ENCODE measurements at places on chromosomes 5 and 9.

DNA sequence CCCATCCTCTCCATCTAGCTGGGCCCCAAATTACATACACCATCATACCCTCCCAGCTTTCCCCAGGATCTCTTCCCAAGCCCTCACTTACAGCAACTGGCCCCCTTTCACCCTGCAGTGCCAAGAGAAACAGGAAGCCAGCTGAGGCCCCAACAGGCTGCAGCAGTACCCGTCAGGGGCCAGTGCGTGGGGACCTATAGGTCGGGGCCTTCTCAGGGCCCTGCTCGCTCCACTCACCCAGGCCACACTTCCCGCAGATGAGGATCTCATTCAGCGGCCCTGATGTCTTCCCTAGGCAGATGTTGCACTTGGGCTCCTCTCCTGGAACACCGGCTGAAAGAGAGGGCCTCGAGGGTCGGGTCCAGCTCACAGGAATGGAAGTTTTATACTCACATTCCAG, 6.8 kb downstream of the PHF19 start:
- DNase-seq = no peak

GRCh38 chr5:67198917-67199316, 2.3 kb upstream of the CD180 start:
- no peak for DNase-seq

- no peak for DNase-seq
Measured at GRCh38 chr9:129245276-129245675, 67.2 kb upstream of the IER5L start.

GRCh38 chr9:133103183-133103986, 17.7 kb downstream of the RALGDS start:
- peak; percentile 68 for DNase-seq

DNA sequence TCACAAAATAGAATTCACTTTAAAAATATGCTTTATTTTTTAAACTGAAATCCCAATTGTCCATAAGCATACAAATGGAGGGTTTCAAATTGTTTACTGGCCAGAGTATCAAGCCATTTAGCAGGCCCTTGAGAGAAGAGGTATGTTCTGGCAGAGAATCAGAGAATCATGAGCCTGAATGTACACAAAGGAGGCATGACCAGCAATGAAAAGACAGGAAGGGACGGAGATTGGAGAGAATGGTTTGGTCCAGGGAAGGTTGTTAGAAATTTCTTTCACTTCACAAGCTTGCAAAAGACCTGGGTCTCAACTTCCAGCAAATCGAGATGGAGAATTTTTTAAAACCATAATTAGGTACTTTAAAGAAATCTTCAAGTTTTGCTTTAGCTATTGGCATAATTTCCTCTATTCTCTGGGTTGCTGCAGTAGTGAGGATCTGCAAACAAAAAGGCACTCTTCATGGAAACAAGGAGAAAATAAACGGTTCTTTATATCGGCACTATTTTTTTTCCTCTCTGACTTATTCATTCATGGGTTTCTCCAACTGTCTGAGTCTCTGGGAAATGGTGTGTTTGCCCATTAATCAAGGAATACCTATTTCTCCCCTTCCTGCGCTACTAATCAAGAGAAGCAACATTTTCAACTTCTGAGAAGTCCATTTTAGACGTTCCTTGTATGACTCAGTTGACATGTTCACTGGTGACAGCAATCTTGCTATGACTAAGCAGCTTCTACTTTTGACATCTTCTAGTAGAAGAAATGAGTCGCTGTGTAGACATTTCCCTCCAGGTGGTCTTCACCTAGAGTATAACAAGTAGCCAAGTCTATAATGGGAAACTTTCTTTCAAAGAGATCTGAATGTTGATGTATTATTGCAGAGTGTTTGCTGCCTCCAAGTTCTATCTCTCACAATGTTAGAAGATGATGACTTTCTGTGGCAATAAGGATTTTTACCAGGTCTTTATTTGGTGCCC, 23.1 kb upstream of the ERCC6L2 start:
- DNase-seq = no peak

- DNase-seq = no peak
Measured at GRCh38 chr5:155753943-155754581, 572.9 kb upstream of the SGCD start.

GRCh38 chr9:88180081-88180765, 41.9 kb upstream of the SPATA31C2 start:
- no peak for DNase-seq

DNA sequence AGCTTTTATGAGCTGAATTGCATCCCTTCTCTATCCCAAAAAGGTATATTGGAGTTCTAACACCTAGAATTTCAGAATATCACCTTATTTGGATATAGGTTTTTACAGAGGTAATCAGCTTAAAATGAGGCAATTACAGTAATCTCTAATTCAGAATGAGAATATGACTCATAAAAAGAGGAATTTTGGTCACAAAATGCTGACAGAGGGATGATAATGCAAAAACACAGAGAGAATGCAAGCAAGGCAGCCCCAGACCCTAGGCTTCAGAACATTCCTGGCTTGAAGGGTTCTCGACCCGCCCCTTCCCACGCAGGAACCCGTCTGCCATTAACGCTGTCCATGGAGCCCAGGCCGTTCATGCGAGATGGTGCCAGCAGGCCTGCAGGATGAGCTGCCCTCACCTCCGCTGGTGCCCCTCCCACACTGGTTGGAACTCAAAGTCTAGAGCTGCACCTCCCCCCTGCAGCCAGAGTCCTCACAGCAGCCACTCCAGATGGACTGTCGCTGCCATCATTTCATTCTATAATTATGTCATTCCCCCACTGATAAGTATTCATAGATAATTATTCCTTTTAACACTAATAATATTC, 1173.4 kb upstream of the ACO1 start:
- no peak for DNase-seq

DNA sequence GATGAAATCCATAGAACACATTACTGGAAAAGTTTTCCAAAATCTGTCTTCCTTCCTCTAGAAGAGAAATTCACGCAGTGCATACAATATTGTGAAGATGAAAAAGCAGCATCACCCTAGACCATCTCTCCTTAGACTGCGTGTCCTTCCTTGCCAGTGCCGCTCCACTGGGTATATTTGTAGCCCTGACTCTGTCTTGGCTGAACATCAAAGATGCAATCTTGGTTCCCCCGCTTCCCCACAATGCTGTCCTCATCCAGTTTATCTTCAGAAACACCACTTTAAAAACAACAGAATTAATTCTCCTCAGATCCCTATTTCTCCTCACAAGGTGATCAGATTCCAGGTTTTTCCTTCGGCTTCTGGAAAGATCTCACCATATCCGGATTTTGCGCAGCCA, 53.9 kb downstream of the ROR2 start:
- DNase-seq = no peak

- no peak for DNase-seq
Measured at GRCh38 chr9:89598926-89599325, 5.9 kb upstream of the GADD45G start.

- DNase-seq = no peak
Measured at GRCh38 chr9:4381744-4382143, 81.9 kb upstream of the GLIS3 start.

- no peak for DNase-seq
Measured at GRCh38 chr5:151233616-151234085, 9.8 kb upstream of the CCDC69 start.

GRCh38 chr9:131161585-131161984, 36.2 kb downstream of the NUP214 start:
- DNase-seq = no peak

- no peak for DNase-seq
Measured at GRCh38 chr9:35708146-35708545, 18.4 kb upstream of the TPM2 start.

GRCh38 chr5:176162198-176162597, 76.0 kb upstream of the SIMC1 start:
- DNase-seq = no peak

- no peak for DNase-seq
Measured at GRCh38 chr5:32057187-32058096, 116.7 kb downstream of the GOLPH3 start.

- DNase-seq = no peak
Measured at GRCh38 chr5:169831331-169831730, 149.0 kb downstream of the INSYN2B start.

- DNase-seq = no peak
Measured at GRCh38 chr9:91378695-91379127, 17.0 kb upstream of the AUH start.

DNA sequence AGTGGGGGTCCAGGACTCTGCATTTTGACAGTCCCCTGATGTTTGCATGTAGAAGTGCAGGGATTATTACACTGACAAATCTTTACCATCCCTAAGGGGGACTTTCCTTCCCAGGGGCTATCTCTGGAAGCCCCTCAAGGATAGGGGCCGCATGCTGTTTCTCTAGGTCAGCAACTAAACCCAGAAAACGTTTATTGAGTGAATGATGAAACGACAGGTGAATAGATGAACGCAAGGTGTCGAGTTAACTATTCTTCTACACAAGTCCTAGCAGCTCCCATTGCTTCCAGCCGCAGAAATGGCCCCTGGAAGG, 281 bp upstream of the HSD17B4 start:
- DNase-seq = no peak

GRCh38 chr9:92714787-92715487, 45.0 kb upstream of the IPPK start:
- DNase-seq = no peak

GRCh38 chr9:133538851-133539833, 4.6 kb downstream of the ADAMTSL2 start:
- no peak for DNase-seq

GRCh38 chr5:74956278-74956677, 90.1 kb upstream of the FAM169A start:
- no peak for DNase-seq

- DNase-seq = no peak
Measured at GRCh38 chr5:1793301-1793740, 6.3 kb downstream of the MRPL36 start.

GRCh38 chr5:123478546-123478945, 33.4 kb upstream of the CSNK1G3 start:
- no peak for DNase-seq

DNA sequence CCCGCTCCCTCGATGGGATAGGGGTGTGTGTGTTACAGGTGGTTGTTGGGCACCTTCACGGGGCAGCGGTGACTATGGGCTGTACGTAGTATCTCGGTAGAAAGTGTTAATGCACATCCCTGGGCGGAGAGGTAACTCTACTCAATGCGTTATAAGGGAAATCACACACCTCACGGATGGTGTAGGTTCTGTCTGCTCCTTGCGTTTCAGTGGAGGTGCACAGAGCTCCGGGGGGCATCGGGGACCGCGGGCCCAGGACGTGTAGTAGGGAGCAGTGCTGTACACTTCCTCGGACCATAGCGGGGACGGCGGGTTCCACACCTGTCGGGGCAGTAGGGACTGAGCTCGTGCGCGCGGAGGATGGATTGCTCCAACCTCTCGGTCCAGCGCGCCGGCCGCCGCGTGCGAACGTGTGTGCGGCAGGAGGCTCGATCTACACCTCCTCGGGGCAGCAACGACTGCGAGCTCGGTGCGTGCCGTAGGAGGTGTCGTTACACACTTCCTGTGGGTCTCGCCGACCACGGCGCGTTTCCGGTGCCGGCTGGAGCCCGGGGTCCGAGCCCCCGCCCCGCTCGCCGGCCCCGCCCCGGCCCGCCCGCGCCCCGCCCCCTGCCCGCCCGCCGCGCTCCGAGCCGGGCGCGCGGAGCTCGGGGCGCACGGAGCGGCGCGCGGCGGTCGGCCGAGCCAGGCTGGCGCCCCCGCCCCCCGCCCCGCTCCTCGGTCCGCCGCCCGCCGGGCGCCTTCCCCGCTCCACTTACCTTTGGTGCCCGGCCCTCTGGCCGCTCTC, at the start of gene KIAA1958:
KIAA1958 (plus strand) TSS at position 607 of the 787 bp plus-strand sequence. CDS start 87,254 bp downstream, outside the sequence.
- DNase-seq = peak; percentile 87

- peak; percentile 10 for DNase-seq
Measured at GRCh38 chr9:34984049-34984448, 5.5 kb upstream of the DNAJB5 start.

- no peak for DNase-seq
Measured at GRCh38 chr5:37807621-37808301, 32.1 kb downstream of the GDNF start.

- no peak for DNase-seq
Measured at GRCh38 chr5:135456238-135457099, 4.3 kb upstream of the TIFAB start.

GRCh38 chr5:157710431-157710830, 20.8 kb upstream of the THG1L start:
- no peak for DNase-seq

DNA sequence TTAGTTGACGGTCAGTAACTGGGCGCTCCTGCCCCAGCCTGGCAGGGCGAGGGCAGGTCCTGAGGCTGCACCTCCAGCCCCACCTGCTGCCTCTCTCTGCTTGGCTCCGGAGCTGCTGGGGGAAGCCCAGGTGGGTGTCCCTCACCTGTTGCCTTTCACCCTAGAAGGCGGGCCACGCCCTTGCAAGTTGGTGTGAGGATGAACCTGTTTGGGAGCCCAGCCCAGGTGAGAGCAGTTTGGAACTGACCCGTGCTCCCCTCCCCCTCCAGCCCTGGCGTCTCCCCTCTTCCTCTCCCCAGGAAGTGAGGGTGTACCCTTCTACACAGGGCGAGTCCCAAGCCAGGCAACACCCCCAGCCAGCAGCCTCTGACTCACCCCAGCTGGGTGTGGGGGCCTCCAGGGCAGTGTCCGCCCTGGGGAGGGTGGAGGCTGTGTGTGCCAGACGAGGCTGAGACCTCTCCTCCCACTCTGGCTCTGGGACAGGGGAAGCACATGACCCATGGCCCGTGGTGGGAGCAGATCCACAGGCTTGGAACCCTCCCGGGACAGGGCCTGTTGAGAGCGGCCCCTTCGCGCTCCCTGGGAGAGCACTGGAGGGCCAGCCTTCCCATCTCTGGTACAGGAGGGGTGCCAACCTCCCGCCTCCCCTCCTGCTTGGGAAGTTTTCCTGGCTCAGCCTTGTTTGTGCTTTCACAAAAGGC, 10.4 kb downstream of the LRRC8A start:
- peak; percentile 52 for DNase-seq

DNA sequence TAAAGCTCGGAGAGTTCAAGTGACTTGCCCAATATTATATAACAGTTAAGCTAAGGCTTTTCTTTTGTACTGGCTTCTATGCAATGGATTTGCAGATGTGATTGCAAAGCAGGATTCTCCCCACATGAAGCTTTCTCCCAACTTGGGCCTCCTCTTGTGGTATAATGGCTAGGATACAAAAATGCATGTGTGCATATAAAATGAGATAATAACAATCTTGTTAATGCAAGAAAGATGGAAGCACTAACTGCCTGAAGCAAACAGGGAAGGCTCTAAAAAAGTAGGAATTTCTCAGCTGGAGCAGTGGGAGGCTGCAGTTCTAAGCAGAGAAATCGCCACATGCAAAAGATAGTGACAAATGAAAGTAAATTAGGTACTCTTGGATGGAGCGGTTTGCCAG, 444.2 kb upstream of the RIOK2 start:
- no peak for DNase-seq

DNA sequence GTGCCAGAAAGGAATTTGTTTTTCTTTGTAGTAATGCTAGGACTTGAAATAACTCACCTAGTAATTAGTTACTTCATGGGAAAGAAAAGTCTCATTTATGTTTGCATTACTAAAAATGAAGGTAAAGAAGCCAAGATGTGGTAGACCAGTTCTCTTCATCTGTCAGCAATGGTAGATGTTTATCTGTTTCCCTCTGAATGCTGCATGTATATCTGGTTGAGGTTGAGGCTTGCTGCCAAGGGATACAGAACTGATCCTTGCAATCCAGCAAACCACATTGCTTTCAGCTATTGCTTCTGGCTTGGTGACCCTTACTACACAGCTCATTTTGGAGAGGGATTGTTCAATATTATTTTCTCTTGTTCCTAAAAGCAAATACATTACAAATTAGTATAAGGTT, 73.6 kb downstream of the ZNF474 start:
- DNase-seq = no peak

- DNase-seq = no peak
Measured at GRCh38 chr5:172624083-172624995, 16.7 kb upstream of the NEURL1B start.

GRCh38 chr9:122392284-122392683, 21.5 kb downstream of the PTGS1 start:
- no peak for DNase-seq

- no peak for DNase-seq
Measured at GRCh38 chr9:123445981-123446610, 90.1 kb downstream of the CRB2 start.
